ENCODE measurements at places on chromosomes 2 and 18.

DNA sequence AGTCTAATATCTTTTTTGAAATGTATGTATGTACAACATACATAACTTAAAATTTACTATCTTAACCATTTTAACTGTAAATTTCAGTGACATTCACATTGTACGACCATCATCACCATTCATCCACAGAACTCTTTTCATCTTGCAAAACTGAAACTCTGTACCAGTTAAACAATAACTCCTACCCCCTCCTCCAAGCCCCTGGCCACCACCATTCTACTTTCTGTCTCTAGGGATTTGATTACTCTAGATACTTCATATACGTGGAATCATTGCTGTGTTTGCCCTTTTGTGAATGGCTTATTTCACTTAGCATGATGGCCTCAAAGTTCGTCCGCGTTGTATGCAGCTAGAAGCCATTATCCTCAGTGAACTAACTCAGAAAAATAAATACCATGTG is 217.0 kb downstream of the METTL4 start:
- no peak for DNase-seq

- DNase-seq, result no peak
These were observed 65.7 kb upstream of the SERPINE2 start for GRCh38 chr2:224104668-224105386.

DNA sequence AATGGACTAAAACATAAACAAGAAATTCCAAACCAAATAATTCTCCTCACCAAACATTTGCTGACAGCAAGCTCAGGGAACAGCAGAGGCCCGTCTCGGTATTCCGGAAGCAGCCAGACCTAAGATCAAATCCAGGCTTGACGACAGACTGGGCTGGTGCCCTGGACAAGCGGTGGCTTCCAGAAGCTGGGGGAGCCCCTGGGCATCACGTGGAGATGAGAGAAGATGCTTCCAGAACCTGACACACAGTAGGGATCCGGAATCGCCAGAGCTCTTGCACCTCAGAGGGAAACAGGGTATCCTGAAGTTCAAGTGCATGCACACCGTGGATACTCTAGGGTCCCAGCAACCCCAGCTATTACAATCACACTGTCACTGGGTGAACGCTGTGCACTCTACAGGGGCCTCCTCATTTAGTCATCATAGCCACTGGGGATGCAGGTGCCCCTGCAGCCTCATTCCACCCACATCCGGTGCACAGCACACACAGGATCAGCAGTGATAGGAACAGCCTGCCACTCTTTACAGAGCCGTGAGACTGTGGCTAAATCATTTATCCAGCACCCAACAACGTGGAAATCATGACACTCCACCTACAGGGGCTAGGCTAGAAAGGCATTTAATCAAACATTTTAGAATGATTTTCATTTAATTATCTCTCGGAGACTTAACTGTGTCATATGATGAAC is 102.6 kb downstream of the HDAC4 start:
- DNase-seq, result no peak

DNA sequence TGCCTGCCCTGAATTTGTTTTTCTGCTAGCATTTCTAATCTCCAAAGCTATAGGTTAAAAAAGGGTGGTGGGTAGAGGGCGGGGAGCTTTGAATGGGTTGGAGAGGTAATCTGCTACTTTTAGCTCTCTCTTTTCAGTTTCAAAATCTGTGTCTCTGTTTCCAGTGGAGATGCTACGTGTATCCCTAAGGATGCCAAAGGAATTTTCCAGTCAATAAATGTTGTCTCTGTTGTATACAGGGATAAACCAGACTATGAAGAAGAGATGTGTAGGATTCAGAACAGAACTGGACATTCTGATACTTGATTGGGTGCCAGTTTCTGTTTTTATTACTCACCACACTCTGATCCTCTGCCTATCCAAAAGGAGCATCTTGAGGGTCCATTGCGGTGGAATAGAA is 50.1 kb downstream of the TMEM178A start:
- no peak for DNase-seq

- no peak for DNase-seq
These were observed 106.0 kb downstream of the ZNF236 start for GRCh38 chr18:76928179-76928868.

GRCh38 chr2:134718023-134718816 is 580 bp downstream of the TMEM163 start:
- DNase-seq, result peak; percentile 50

DNA sequence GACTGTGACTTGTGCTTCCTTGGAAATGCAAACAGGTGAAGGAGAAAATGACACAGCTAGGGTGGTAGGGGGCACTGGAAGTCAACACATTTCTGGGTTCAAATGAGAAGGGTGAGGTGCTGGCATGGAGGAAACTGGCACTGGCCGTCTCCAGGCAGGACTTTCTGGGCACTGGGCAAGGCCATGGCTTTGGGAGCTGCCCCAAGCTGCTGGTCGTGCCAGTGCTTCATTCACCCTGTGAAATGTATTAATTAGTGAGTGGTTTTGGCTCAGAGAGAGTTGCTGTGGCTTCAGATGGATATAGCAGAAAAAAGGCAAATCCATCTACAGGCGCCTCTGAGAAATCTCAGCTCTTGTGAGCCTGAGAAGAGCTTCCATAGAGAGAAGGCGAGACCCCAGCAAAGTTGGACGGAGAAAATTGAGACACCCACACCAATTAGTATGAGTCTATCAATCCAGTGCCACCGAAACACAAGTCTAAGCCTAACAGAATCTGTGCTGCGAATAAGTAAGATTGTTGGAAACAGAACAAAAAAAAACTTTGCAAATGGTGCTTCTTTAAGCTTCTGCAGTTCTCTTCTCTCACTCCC is 202.1 kb upstream of the TNP1 start:
- DNase-seq, result no peak

GRCh38 chr18:48940854-48941611 is 9.7 kb downstream of the SMAD7 start:
- DNase-seq, result no peak

- no peak for DNase-seq
These were observed 36.3 kb downstream of the MOGAT1 start for GRCh38 chr2:222707689-222708273.

DNA sequence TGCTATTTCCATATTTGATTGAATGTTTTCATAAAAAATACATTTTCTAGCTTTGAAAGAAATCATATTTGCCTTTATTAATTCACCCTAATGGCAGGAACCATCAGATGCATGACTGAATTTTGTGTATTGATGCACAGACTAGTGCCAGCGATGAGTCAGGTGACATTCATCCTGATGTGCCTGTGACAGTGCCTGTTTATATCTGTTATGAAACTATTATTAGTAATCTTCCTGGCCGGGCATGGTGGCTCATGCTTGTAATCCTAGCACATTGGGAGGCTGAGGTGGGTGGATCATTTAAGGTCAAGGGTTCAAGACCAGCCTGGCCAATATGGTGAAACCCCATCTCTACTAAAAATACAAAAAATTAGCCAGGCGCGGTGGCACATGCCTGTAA is 170.0 kb downstream of the TSN start:
- no peak for DNase-seq

GRCh38 chr2:100321179-100321865 is 979 bp downstream of the LONRF2 start:
- peak; percentile 71 for DNase-seq

DNA sequence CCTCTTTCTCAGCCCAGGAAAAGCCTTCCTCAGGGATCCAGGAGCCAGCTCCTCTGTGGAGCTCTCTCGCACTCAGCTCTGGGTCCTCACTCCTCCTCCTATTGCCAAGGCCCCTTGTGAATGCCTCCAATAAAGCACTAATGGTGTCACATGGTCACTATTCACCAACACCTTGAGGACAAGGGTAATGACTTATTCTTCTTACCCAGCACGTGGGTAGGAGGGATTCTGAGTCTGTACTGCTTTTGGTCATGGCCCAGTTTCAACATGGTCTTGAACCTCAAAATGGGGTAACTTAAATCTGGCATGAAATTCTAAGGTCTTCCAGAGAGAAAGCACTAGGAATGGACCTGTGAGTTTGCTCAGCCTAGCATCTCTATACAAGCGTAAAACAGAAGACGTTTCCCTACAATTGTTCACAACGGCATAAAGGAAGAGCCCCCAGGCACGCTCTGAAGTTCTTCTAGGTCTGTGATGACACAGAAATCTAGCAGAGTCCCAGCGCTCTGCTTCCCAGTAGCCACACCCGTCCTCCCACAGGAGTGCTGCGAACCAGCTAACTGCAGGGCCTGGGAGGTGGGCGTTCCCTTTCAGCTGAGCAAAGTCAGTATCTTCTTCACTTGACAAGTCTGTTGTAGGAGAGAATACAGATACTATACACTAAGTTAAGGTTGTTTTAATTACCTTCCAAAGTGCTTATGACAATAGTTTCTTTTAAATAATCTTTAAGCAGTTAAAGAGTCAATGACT is 14.6 kb upstream of the KIDINS220 start:
- peak; percentile 37 for DNase-seq

DNA sequence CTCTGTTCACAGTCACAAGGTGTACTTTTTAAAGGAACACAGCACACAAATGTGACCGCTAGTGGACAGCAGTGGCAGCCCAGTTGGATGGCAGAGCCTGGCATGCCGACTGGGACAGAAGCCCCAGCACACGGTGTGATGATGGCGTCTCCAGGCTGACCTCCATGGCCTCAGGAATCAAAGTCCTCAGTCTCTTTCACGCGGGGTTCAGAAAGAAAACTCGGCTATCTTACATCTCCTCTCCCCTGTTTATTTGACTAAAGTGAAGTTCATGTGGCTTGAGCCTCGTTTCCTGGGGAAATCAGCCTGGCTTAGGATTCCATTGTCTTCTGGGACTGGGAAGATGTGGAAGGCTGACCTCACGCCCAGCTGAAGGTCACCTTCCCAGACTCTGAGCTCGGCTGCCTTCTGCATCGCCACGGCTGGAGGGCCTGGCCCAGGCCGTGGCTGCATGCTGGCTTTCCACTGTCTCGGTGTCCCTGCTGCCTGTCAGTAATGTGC is 56.1 kb downstream of the ASAP2 start:
- no peak for DNase-seq

DNA sequence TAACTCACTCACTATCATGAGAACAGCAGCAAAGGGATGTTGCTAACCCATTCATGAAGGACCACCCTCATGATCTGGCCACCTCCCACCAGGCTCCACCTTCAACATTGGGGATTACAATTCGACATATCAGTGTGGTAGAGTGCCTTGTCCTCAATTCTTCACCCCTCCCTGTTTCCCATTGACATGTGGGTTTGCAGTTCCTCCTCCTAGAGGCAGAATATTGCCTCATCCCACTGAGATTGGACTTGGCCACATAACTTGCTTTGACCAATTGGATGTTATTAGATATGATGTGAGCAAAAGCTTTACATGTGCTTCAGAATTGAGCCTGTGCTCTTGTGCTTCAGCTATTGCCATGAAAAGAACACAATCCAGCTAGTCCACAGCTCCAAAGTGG is 217.0 kb upstream of the CXCR4 start:
- no peak for DNase-seq

DNA sequence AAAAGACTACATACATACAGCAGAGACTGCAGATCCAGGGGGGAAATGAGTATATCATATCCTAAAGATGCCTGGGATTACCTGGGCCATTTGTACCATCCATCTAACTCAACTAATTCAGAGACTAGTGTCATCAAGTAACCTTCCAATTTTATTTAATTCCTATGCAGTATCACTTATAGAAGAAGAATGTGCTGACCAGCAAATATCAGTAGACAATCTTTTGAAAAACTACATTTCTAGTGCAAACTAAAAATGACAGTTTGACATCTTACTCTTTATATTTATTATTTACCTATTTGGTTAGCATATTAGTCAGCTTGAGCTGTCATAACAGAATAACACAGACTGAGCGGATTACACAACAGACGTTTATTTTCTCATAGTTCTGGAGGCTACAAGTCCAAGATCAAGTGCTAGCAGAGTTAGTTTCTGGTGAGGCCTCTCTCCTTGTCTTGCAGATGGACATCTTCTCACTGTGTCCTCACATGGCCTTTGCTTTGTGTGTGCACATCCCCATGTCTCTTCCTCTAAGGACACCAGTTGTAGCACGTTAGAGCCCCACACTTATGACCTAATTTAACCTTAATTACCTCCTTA is 47.0 kb downstream of the NCKAP5 start:
- DNase-seq, result no peak

GRCh38 chr2:62234755-62235655 is 39.1 kb downstream of the B3GNT2 start:
- DNase-seq, result no peak

DNA sequence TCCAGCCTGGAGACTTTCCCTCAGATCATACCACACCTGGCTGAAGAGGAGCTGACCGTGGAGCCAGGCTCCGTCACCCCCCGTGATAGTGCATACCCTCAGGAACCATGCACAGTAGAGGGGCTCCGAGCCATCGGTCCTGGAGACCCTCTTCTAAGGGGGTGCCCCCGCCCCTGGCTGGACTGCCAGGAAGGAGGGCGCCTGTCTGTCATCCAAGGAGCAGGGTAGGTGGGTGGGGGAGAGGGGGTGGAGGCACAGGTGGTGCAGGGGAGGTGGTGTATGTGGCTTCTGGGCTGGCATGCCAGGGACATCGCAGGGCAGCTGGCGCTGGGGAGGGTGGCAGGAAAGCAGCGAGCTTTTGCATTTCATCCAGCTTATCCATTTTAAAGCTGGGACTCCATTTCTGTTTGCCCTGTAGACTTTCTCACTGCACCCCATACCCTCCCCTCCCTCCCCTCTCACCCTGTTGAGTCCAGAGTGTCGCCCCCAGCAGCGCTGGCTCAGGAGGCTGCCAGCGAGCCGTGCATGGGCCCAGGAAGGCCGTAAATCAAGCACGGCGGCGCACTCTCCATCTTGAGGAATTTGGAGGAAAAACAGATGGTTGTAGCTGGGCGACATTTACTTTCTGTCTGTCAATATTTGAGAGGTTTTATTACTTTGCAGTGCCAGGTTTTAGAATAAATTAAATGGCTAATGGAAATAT is 56.2 kb upstream of the HS6ST1 start:
- no peak for DNase-seq

- no peak for DNase-seq
These were observed 12.6 kb downstream of the IL1R1 start for GRCh38 chr2:102154946-102155702.

- peak; percentile 16 for DNase-seq
These were observed 148.5 kb upstream of the SATB2 start for GRCh38 chr2:199606193-199606780.

GRCh38 chr2:112960230-112960825 is 17.5 kb upstream of the IL36G start:
- no peak for DNase-seq

DNA sequence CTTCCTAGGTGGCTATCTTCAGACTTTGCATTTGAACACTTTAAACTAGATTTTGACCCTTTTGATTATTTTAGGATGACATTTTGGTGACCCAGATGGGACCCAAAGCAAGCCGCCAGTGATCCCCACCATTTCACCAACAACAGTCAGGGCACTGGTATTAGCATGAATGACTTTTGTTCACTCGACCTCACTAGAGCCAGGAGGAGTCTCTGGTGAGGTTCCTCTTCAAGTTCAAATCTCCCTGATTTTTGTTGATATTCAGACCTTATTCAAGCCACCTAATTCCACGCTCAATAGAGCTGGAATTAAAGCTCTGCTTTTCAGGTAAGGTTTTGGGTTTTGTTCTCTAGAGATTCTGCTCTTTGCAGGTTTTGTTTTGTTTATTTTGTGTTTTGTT is 202.3 kb downstream of the MREG start:
- no peak for DNase-seq

GRCh38 chr2:232697807-232698110 is 628 bp downstream of the GIGYF2 start:
- DNase-seq, result no peak

- no peak for DNase-seq
These were observed 54.3 kb downstream of the R3HDM1 start for GRCh38 chr2:135585586-135585985.

- DNase-seq, result no peak
These were observed 27.6 kb downstream of the GALNT3 start for GRCh38 chr2:165766326-165766927.
